GM06990 (cell line): ENCODE measurements at places on chromosomes 7 and 10.

DNA sequence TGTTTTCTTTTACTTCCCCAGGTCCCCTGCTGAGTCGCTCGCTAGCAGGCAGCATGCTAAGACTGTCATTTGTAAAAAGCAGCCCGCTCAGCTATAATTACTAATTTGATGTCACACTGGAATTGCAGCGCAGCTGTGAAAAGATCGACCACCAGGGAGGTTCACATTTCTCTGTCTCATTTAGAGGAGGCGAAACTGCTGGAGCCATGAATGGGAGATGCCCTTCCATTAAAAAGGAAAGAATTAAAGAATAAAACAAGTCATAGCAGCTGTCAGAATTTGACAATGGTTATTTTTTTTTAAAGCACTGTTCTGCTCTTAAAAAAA lies 153.5 kb downstream of the PIP4K2A start:
- DNase-seq = no peak

GRCh38 chr10:101774589-101775272 lies 1.2 kb downstream of the FGF8 start:
- DNase-seq = no peak

DNA sequence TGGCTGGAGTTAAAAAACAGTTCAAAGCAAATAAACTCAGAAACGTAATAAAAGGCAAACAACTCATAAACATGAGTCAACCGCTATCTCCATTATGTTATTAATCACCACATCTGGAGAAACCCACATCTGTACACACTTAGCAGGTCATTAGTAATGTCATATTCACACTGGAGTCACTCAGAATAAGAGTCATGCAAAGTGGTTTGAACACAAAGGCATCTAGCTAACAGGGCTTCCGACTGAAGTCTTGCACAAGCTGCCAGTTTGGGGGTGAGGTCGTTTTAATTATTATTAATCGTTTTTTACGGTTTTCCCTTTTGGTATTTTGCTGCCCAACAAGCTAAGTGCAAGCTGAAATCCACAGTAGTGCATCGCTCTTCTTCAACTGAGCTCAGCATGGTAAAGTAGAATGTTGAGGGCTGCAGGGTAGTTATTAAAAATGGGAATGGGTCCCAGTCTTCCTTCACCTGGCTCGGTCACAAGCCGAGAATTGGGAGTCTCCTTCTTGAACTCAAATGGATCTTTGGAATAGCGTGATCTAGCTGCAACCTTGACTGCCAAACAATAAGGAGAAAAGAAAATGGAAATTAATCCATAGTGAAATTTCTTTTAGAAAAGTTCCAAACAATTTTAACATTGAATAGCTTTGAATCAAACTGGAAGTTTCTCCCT lies 663.5 kb downstream of the KCNMA1 start:
- DNase-seq = no peak

DNA sequence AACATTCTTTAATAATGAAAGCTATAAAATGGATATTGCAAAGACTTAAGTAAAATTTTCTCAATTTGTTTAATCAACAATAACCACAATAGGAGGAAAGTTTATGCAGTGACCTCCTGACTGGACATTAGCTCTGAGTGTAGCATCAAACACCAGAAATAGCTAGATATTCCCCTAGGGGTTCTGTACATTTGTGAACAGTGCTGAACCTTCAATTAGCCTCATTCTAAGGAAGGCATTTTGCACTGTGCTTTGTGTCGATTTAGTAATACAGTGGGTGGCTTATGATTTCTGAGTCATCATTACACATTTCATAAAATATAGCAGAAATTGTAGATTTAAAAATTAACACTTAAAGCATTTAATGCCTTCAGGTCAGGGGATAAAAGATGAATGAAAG lies 367.3 kb upstream of the PCDH15 start:
- no peak for DNase-seq

DNA sequence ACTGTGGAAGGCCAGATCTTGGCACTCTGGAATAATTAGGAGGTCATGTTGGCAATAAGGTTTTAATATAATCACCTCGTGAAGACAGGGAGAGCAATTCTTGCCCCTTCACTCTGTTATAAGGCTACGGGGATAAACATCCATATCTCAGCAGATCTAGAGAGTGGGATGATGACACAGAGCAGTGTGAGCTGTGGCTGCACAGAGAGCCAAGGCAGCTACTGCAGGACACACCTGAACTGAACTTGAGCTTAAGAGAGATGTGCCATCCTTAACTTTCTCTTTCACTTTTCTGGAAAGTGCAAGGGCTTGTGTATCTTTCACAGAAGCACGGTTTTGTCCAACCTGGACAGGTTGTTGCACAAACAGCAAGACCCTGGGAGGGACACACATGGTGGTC lies 174.7 kb downstream of the GATA3 start:
- DNase-seq = no peak

- DNase-seq = no peak
Measured at GRCh38 chr7:51292596-51292995, 24.0 kb downstream of the COBL start.

GRCh38 chr7:21585070-21585724 lies 42.4 kb downstream of the DNAH11 start:
- no peak for DNase-seq

DNA sequence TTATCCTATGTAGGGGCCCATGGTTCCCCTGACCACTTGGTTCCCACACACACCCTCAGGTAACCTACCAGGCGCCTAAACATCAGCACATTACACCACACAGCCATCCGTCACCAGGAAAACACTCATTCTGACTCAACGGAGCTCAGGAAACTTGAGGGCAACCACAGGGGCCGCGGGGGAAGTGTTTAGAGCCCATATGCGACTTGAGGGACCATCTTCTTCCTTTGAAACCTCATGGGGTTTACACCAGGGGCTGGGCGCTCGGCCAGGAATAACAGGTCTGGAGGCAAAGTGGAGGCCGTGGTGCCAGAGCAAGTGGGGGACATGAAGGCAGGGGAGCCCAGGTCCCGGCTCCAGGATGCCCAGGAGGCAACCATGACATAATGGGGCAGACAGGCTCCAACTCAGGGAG lies 1.5 kb downstream of the STX1A start:
- DNase-seq = no peak

DNA sequence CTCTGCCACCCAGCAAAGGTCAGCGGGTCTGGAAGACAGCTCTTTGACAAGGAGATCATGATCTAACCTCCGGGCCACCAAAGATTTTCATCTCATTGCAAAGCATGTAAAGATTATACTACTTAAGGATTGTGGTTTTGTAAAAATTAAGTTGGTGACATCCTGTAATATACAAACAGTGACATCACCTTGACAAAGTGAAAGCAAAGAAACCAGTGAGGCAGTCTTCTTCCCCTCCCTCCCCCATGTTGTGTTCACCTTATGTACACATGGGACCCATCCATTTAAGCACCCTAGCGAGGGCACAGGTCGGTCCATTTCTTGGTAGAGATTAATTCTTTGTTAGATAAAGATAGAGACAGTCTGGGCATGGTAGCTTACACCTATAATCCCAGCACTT lies 3.9 kb downstream of the MDH2 start:
- DNase-seq = no peak

GRCh38 chr7:25944777-25945515 lies 207.1 kb upstream of the NFE2L3 start:
- no peak for DNase-seq

GRCh38 chr7:26531926-26532325 lies 240.3 kb downstream of the SNX10 start:
- DNase-seq = no peak

- no peak for DNase-seq
Measured at GRCh38 chr10:119007211-119007574, 22.3 kb upstream of the NANOS1 start.

GRCh38 chr10:110544958-110545537 lies 22.4 kb upstream of the SMC3 start:
- DNase-seq = no peak

GRCh38 chr7:117610396-117610795 lies 130.6 kb downstream of the CFTR start:
- DNase-seq = no peak

GRCh38 chr10:37703833-37704382 lies 153.5 kb downstream of the ZNF248 start:
- DNase-seq = no peak

DNA sequence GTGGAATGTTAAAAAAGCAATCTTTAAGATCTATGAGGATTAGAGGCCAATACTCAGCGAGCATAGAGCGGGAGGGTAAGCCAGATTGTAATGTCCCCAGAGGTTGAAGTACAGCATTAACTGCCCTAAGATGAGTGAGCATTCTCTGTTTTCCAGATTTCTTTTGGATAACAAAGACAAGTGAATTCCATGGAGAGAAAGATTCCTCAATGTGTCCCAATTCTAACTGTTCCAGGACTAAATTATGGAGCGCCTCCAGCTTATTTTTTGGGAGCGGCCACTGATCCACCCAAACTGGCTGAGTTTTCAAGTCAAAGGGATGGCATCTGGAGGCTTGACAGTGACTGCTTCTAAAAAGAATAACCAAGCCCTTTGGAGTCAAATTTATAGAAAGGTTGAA lies 39.3 kb upstream of the AKR1C2 start:
- DNase-seq = no peak

DNA sequence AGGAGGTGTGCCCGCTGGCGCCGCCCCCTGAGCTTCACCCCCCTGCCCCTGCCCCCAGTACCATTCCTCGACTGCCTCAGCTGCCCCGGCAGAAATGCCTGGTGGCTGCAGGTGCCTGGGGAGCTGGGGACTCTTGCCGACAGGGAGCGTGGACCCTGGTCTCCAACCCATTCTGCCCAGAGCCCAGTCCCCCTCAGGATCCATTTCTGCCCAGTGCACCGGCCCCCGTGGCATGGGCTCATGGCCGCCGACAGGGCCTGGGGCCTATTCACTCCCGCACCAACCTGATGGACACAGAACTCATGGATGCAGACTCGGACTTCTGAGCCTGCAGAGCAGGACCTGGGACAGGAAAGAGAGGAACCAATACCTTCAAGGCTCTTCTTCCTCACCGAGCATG lies 12.7 kb upstream of the AHCYL2 start:
- no peak for DNase-seq

DNA sequence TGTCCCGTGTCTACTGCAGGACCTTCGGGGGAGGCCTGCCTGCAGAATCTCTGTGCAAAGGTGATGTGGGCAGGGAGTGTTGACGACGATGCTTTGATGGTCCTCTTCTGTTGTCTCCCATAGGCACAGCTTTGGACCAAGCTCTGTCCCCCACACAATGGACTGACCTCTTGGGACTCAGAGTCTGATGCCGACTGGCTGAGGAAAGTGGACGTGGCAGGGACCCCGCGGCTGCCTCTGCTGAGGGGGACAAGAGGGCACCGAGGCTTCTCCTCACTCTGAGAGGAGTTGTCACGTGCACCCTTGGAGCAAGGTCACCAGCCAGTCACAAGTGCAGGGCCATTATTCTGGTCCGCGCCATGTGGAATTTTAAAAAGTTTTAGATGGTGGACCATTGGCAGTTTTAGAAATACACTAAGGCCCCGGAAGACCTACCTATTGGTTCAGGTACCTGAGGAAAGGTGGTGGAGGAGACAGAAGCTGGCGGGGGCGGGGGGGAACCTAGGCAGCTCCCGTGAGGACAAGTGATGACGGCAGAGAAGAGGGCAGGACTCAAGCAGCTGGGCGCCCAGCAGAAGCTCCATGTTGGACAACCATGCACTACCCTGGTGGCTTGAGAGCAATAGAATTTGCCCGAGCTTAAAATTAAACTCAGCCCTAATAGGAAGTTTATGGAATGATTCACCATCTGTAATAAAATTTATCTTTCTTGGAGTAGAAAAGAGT lies 331.4 kb downstream of the PTPRN2 start:
- DNase-seq = no peak

- no peak for DNase-seq
Measured at GRCh38 chr7:14740606-14741005, 161.9 kb downstream of the DGKB start.

DNA sequence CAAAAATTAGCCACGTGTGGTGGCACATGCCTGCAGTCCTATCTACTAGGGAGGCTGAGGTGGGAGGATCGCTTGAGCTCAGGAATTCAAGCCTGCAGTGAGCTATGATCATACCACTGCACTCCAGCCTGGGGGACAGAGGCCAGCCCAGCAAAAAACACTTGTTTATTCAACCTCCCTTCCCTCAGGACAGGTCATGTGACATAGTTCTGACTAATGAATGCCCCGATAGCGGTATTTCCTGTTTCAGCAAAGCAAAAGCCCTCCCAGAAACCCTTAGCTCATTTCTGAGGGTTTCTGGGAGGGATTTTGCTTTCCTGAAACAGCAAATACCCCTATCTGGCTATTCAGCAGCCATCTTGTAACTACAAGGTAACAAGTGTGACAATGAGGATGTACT lies 157.1 kb downstream of the GATA3 start:
- DNase-seq = no peak

GRCh38 chr10:11763501-11763861 lies 21.3 kb downstream of the ECHDC3 start:
- DNase-seq = no peak

GRCh38 chr10:12431151-12432101 lies 82.1 kb downstream of the CAMK1D start:
- DNase-seq = no peak

DNA sequence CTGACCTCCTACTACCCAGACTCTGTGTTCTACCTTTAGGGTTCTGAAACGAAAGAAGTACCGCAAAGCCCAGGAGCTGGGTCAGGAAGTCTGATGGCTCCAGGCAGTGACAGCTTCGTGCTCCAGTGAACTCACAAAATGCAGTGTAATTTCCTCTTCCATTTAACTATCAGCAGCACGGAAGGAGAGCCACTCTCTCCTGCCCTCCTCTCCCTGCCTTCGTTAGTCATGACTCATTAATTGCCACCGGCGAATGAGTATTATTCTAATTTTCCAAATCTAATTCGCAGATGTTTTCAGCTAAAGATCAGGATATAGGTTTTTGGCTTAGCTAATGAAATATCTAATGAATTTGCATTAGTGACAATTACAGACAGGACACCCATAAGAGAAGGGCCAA lies 1262.0 kb downstream of the TYW1 start:
- DNase-seq = no peak

- no peak for DNase-seq
Measured at GRCh38 chr7:41608447-41608846, 94.4 kb downstream of the INHBA start.

- no peak for DNase-seq
Measured at GRCh38 chr7:128053023-128053422, 21.8 kb upstream of the LRRC4 start.

DNA sequence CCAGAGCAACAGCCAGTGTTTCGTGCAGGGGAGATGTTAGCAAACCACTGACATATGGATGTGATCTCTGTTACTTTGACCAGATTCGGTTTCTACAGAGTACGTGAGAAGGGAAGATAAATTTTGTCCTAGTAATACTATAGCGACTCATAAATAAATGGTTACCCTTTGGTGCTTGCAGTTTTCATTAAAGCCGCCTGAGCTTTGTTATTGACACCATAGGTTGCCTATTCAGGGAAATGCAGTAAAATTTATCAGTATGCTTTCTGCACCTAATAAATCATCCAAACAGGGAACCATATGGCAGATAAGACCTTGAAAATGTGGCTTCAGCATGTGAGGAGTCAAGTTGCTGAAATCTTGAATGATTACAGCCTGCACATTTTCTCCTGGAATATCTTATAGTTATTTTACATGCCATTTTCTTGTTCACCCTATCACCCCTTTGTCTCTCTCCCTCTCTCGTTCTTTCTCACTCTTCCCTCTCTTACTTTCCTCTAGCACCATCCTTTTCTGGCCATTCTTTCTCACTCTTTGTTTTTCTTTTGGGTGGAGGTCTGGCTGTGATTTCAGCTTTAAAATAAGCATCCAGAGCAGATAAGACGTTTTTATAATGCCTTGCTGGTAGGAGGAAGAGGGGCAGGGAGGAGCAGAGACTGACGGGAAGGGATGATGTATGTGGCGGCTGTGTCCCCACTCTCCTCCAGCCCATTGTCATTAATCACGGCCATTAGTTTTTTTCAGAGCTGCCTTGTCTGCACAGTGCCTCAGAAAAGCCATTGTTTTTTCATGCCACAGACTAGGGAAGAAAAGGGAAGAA lies 182.5 kb downstream of the LRMDA start:
- no peak for DNase-seq
